ENCODE measurements at places on chromosomes 16 and 17.

- no peak for DNase-seq
Observed at GRCh38 chr16:4940719-4941118, 3.8 kb upstream of the PPL start.

DNA sequence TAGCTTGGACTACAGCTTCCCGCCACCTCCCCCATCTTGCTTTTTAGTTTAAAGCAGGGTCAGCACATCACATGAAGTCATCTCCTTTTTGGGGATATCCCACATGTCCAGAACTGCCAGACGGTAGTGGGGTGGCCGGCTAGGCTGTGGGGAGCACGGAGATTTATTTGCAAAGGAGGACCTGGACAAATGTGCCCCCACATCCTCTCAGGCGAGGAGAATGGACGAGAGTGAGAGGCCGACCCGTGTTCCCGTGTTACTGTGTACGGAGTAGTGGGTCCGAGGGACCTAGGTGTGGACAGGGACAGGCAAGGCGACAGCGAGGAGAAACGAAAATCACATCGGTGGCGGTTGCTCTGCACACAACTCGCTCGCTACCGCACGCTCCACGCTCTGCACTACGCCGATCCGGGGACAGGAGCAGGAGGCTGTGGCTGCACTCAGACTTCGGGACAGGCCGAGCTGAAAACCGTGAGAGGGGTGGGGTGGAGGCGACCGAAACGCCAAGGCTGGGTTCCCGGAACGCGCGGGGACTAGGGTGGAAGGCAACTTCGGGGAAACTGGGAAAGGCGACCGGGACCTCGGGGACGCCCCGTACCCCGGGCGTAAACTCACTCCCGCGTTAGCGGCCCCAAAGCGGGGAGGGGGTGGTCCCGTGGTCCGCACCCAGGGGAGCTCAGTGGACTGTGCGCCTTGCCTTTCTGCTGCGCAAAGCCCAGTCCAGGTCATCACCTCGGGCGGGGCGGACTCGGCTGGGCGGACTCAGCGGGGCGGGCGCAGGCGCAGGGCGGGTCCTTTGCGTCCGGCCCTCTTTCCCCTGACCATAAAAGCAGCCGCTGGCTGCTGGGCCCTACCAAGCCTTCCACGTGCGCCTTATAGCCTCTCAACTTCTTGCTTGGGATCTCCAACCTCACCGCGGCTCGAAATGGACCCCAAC lies at the start of gene MT1A:
TSS of gene MT1A (plus strand) at position 853 of the 937 bp plus-strand sequence. CDS start at position 926, 73 bp downstream.
- DNase-seq = peak; percentile 82

- no peak for DNase-seq
Observed at GRCh38 chr17:28818819-28819221, 23.8 kb downstream of the FAM222B start.

DNA sequence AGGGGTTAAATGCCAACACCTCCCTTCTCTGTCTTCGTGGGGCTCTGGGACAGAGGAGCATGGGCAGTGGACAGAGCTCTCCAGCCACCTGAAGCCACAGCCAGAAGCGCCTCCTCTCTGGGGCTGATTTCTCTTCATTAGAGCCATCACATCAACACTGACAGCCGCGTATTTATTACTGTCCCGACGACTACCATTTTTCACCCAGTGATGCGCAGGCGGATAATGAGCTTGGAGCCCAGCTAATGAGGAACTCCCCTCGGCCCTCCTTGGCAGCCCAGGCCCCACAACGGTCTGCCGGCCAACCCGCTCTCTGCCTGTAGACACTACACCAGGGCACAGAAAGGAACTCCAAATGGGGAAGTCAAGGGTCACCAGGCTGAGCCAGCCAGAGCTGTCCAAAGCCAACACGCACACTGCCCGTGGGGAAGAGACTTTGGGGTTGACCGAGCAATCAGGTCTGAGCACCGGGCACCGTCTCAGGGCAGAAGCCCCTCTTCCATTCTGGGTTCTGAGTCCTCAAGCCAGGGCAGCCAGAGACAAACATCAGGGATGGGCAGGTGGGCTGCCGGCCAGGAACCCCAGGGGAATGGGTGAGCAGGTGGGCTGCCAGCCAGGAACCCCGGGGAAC lies 13.2 kb downstream of the SDK2 start:
- DNase-seq = no peak

DNA sequence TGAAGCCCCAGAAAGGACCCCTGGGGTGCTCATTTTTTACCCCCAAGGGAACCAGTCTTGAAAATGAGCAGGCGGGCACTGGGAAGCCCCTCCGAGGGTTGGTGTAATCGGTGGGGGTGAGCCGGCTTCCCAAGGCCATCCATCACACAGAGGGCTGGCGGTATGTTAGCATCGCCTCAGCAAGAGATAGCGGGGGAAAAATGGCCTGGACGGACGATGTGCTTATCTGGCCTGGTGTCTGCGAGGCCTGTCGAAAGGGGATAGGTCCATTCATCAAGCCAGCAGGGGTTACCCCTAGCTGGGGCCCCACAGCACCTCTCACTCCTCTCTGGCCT lies 188.9 kb downstream of the IRF8 start:
- no peak for DNase-seq

GRCh38 chr17:17663160-17664063 lies 17.8 kb upstream of the RAI1 start:
- peak; percentile 60 for DNase-seq

GRCh38 chr17:40260528-40260927 lies 27.2 kb upstream of the CDC6 start:
- no peak for DNase-seq

GRCh38 chr16:53131363-53132071 lies 76.7 kb downstream of the CHD9 start:
- peak; percentile 71 for DNase-seq

- no peak for DNase-seq
Observed at GRCh38 chr17:69358688-69359596, 32.0 kb upstream of the ABCA5 start.

- peak; percentile 78 for DNase-seq
Observed at GRCh38 chr17:62109378-62109902, 44.4 kb upstream of the MED13 start.

DNA sequence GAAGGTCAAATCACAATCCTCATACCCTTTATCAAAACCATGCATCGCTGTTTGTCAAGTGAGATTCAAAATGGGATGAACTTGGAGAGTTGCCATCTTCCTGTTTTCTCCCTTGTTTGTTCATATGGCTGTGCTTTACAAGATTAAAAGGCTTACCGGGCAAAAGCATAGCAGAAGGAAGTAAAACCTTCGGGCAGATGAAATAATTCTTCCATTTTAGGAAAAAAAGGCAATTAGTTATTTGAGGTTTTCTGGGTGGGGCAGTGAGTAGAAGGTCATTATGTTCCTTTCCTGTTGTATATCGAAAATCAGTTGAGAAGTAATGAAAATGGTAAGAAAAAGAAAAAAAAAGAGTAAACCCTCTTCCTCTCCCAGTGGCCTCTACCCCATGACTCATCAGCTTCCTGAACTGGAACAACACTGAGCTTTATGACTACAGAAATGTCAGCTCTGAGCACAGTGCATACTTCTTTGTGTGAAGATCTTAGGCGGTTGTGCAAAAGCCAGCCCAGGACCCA lies 369.2 kb downstream of the CDH13 start:
- peak; percentile 23 for DNase-seq

GRCh38 chr17:33987162-33987561 lies 267.9 kb upstream of the CCL2 start:
- peak; percentile 20 for DNase-seq

DNA sequence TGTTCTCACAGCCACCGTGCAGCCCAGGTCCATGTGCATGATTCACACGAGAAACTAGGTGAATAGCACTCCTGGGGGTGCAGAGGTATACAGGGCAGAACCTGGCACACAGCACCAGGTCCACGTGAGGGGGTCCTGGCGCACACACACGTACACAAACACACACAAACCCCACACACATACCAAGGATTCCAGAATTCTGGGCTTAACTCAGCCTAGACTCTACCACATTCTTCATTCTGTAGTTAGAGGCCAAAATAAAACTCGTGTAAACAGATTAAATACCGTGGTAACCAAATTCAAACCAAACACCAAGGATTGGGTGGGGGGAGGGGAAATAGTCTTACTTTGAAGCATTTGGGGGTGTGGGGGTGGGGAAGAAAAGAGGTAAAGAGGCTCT lies 58.5 kb downstream of the XYLT1 start:
- DNase-seq = no peak

- no peak for DNase-seq
Observed at GRCh38 chr16:12239226-12239625, 262.7 kb downstream of the SNX29 start.

DNA sequence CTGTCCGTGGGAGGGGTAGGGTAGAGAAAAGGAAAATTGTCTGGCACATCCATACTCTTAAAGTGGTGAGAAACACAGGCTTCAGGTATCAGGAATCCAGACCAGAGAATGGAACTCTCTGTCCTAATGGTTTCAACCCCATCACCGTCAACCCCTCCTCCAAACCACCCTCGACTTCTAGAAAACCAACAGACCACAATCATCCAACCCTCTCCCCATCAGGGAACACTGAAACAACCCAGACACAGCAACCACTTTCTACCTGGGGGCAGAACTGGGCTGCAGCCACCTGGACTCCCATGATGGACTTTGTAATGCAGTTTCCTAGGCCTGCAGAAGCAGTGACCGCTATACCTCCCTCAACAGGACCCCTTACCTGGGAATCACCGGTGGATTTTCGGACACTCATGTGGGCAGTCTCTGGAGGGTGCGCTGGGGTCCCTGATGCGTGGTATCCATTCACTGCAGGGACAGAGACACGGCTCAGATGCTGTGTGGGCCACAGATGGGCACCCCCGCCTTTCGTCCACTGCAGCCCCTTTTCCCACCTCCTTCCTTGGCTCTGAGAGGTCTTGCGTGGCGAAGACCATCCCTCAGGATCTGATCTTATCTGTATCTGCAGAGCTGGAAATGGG lies 64.3 kb upstream of the RCVRN start:
- DNase-seq = no peak

- no peak for DNase-seq
Observed at GRCh38 chr16:57146735-57147134, 39.1 kb downstream of the PSME3IP1 start.

GRCh38 chr16:88596483-88596882 lies 26.3 kb downstream of the ZC3H18 start:
- no peak for DNase-seq

DNA sequence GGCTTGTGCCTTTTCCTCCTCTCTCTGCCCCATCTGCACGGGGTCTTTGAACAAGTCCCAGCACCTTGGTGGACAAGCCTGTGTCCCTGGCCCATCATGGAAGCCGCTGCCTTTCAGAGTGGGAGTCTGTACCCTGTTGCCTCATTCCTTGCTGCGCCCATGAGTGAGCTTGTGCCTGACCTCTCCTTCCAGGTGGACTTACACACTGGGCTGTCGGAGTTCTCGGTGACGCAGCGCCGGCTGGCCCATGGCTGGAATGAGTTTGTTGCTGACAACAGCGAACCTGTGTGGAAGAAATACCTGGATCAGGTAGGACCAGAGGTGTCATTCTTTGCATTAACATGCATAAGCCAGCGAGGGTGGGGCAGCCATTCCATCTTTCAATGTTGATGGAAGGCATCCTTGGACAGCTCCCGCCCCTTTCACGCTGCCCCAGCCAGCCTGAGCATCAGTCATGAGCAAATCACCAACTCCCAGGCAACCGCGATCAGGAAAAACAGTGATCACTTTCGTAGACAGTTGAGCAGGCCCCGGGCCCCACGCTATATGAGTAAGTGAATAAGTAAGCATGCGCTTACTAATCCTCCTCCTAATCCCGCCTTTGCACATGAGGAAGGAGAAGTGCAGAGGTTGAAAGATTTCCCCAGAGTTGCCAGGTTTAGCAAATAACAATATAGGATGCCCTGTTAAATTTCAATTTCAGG lies 36.8 kb downstream of the ATP2C2 start:
- no peak for DNase-seq

GRCh38 chr17:39845052-39845846 lies 18.9 kb downstream of the IKZF3 start:
- DNase-seq = no peak

DNA sequence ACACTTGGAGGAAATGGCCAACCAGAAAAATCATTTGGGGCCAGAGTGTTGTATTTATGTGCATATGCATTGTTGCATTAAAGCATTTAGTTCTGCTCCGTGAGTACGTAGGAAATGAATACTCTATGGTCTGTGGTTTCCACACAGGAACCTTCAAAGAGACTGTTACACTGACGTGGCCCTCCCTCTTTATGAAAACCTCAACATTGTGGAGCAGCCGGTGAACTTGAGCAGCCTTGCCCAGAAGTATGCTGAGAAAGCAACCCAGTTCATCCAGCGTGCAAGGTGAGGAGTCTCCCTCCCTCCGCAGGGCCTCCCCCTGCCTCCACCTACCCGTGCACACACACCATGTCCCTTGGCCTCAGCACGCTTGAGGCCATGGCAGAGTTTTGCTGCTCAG lies 65.2 kb downstream of the ARSG start:
- DNase-seq = peak; percentile 37

GRCh38 chr16:88923926-88924833 lies 52.8 kb downstream of the CBFA2T3 start:
- DNase-seq = no peak

GRCh38 chr16:31488468-31489297 lies 5.8 kb downstream of the SLC5A2 start:
- no peak for DNase-seq

- DNase-seq = no peak
Observed at GRCh38 chr16:66271074-66272060, 95.1 kb upstream of the CDH5 start.

GRCh38 chr16:1532771-1533170 lies 695 bp upstream of the TMEM204 start:
- no peak for DNase-seq

DNA sequence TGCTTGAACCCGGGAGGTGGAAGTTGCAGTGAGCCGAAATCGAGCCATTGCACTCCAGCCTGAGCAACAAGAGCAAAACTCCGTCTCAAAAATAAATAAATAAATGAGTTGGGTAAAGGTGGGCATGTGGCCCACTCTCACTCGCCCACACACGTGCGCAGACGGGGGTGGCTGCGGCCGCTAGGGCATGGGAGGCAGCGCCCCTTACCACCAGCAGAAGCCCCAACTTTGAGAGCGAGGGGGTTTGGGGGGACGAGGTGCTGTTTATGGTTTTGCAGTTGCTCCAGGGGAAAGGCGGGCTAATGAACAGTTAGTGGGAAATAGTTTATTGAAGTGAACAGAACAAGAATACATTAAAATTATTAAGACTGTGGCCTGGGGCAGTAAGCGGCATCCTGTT lies 14.9 kb upstream of the RBFOX3 start:
- DNase-seq = no peak

DNA sequence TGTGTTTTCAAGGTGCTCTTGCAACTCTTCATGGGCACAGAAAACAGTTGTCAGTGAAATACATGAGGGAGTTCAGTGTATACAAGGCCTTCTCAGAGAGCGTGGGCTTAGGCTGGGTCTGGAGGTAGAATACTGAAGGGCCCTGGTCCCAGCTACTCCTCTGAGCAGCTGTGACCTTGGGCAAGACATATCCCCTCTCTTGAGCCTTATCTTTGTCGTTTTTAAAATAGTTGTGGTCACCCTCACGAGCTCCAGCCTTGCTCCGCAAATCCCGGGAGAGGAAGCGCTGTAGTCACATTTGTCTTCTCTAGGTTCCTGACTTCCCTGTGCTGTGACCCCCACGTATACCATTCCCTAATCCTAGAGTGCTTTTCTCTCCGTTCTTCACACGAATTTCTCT lies 3.6 kb downstream of the ZNRF1 start:
- DNase-seq = no peak
